ENCODE measurements at places on chromosomes 2 and 18. TPM values are rescaled to one million over a fixed set of nuclear protein-coding genes. Genes with fewer than 3 reads are reported as not detected.

Gene ITGA4
- 0.07 TPM for total RNA-seq

Gene TMEM247
- total RNA-seq: not detected

Gene DAPL1
- not detected for total RNA-seq

Gene ALPP
- not detected for total RNA-seq

Gene OBSL1
- 10.0 TPM for total RNA-seq

Gene EVX2
- not detected for total RNA-seq

Gene OTOS
- total RNA-seq: not detected

Gene XDH
- total RNA-seq: 0.47 TPM

Gene SOS1
- 19.0 TPM for total RNA-seq

Gene RAB27B
- total RNA-seq: 28.5 TPM

Gene BCL11A
- 2.1 TPM for total RNA-seq

Gene CRYGD
- not detected for total RNA-seq

Gene BBS5
- total RNA-seq: 5.4 TPM

- DNase-seq: no peak
Measured at GRCh38 chr18:75937306-75937705, 509.8 kb upstream of the SMIM21 start.

DNA sequence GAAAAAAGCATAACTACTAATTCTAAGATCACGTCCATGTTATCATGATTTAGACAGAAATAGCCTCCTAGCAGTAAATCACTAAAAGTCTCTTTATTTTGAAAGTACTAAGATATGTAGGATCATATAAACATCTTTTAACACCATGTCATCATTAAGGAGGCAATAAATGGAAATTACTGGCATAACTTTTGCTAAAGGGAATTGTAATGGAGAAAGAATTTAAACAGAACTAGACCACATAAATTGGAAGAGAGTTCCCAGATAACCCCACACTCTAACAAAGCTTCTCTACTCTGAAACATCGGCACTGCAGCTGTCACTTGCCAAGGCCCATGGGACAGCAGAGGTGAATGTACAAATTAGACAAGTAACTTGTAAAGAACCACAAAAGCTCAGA lies 29.5 kb downstream of the STK39 start:
- no peak for DNase-seq

DNA sequence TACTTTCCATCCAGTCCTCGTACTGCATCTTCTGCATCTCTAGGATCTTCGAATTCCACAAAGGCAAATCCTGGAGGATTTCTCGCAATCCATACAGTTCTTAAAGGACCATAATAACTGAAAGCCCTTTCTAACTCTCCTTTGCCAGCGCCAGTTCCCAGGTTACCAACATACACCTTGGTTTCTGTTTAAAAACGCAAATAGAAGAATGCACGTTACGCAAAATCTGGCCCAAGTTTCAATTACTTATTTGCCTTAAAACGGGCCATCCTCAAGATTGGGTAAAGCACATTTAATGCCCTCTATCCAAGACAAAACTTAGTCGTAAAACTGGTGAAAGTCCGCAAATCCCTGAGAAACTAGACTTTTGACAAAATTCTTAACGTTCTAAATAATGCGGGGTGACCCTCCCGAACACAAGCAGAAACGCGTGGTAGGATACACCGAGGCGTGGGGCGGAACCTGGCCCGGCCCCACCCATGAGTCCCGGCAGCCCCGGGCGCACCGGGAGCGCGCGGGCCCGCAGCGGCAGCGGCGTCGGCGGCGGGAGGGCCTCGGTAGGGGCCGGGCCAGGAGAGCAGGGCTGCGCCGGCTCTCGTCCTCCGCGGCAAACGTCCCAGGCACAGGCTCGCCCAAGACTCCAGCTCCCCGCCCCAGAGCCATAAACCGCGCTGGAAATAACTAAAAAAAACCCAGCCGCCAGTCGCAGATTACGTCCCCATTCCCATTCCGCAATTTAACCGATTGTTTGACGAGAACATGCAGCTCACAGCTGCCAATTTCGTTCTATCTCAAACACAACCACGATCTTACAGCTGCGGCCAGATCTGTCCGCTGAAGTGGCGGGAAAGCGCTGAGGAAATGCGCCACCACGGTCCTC lies 910 bp downstream of the SRSF7 start:
- no peak for DNase-seq

DNA sequence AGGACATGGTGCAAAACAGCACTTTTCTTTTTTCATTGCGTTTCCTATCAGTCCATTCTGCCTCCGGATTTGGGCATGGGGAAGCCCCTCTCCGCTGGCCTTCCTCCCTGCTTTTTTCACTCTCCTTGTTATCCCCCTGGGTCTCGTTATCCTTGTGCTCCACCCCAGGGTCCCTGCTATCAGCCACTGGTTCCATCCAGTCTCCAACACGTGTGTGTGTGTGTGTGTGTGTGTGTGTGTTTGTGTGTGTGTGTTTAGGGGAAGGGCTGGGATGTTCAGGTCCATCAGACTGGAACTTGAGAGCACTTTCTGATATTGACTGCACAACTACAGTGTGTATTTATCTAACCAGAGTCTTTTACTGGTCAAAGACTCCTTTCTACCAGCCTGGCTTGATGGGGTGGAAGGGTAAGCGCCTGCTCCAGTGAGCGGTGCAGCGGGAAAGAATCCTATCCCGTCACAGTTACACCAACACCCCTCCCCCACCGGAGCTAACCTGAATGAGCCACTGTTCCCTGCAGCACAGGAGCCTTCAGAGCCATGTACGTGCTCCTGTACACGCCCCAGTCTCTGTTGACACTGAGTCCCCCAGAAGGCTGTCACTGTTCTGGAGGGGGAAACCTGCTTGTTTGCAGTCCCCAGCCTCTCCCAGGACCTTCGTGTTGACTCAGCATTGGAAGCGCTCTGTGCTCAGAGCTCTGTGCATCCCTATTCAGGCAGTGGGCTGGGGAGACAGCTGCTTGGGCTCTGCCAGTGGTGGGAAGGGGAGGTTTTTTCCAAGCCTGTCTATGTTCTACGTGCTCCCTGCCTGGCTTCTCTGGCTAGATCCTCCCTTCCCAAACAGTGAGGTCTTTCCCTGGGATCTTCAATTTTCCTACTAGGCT lies 4.6 kb downstream of the INHA start:
- no peak for DNase-seq

- DNase-seq: peak; percentile 12
Measured at GRCh38 chr2:95526360-95527341, 42.1 kb upstream of the TRIM43B start.

DNA sequence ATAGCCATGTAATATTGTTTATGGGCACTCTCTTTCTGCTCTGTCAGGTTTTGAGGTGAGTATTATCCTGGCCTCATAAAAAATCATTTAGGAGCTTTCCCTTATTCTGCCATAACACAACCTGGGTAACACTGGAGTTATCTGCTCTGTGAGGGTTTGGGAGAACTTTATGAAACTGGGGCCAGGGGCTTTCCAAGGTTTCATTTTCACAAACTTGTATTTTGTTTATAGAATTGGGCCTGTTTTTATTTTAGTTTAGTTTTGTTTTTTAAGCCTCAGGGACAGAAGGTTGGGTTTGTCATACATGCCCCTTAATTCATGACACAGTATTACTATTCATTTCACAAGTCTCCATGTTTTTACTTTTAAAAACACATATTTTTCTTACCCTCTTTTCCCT lies 83.5 kb downstream of the IRS1 start:
- DNase-seq: no peak

DNA sequence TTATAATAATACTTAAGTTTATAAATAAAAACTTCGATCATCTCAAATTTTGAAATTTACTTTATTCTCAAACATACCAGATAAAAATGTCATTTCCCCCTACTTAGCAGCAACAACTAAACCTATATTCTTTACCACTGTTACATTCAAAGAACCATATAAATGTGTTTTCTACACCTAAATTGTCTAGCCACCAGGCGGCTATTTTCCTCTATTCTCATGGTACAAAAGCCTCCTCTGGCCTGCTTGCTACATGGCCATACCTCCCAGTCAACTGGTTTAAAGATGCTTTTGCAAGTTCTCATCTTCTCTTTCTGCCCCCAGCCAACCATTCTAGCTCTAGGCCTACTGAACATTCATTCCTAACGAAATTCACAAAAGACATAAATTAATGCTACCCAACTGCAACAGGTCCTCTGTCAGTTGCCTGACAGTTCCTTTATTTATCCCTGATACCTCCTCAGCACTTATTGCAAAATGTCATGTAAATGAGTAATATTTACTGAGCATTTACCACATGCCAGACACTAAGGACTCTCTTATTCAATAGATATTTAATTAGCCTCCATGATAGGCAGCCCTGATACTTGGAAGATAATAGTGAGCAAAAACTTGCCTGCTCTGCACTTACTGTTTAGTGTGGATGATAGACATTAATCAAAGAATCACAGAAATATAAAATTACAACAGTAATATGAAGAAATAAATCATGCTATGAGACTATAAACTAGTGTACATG lies 5.0 kb downstream of the C1D start:
- no peak for DNase-seq

DNA sequence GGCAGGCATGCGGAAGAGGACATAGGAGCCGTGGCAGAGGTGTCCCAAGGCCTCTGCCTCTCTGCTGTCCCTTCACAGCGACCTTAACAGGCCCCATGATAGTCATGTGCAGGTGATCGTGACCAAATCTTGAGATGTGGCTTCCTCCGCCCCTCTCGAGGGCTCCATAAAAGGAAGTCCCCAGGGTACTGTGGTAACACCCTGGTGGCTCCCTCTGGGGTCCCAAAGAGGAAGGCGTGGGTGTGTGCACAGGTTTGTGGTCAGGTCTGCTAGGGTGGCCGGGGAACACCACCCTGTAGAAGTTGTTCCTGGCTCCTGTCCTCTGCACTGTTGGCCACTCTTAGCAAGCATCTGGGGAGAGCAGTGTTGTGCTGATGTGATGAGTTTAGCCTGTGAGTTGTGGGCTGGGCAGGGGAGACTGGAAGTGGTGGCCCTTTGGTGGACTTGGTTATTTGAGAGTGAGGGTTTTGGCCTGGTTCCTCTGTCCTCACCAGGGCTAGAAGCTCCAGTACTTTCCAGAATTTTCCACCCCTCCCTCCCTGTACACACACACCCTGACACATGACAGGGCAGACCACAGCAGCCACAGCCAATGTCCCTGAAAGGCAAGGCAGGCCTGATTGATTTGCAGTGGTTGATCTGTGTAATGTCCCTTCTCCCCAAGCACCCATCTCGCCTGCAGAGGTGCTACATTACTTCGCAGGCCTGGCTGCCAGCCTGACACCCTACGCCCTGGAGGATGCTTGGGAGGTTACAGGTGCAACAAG lies 68.9 kb upstream of the BOD1L2 start:
- no peak for DNase-seq

- no peak for DNase-seq
Measured at GRCh38 chr2:234771176-234771575, 180.6 kb upstream of the SH3BP4 start.

- DNase-seq: no peak
Measured at GRCh38 chr2:36781907-36782720, 85.6 kb downstream of the VIT start.

DNA sequence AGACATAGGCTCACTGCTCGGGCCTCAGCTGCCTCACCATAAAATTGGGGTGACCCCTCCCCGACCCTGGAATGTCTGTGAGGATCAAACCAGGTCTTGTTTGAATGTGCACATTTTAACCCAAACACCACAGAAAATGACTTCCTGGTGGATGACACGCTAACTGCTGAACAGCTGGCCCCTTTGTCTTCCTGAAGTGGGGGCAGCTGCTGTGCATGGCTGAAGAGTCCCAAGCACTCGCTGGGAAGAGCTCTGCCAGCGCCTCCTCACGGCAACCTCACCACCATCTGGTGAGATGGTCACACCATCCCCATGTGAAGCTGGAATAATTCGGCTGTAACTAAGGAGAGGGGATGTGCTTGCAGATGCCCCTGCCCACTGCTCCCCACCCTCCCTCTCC lies 34.0 kb downstream of the AQP12A start:
- DNase-seq: no peak

GRCh38 chr2:227325839-227326195 lies 766 bp downstream of the MFF start:
- DNase-seq: no peak

DNA sequence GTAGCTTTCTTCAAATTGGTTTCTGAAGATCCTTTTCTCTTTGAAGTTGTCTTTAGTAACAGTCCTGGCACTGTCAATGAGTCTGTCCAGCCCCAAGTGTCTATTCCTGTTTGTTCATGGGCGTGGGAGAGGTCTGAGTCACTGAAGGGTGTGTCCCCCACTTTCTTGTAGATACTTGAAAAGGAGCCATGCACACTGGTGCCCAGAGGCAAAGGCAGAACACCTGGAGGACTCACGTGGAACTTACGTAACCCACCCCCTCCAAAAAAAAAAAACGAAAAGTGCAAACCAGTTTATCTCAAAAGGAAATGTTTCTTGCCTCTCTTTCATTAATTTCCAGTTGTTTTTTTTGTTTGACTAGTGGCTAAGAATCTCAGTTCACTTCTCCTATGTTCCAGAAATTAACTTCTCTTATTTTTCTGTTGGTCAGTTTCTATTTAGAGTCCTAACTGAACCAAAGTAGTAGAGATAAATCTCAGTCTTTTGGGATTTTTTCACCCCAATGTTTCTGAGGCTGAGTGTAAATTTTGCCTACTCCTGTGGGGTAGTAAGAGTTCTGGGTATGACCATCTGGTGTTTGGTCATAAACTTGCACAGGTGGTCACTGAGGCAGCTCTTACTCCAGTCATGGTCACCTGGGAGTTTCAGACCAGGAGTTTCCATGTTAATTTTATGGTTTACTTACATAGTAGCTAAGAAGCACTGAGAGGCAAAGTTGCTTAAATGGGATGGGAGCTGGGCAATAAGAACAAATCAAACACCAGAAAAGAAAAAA lies 54.9 kb downstream of the DSC3 start:
- peak; percentile 44 for DNase-seq

DNA sequence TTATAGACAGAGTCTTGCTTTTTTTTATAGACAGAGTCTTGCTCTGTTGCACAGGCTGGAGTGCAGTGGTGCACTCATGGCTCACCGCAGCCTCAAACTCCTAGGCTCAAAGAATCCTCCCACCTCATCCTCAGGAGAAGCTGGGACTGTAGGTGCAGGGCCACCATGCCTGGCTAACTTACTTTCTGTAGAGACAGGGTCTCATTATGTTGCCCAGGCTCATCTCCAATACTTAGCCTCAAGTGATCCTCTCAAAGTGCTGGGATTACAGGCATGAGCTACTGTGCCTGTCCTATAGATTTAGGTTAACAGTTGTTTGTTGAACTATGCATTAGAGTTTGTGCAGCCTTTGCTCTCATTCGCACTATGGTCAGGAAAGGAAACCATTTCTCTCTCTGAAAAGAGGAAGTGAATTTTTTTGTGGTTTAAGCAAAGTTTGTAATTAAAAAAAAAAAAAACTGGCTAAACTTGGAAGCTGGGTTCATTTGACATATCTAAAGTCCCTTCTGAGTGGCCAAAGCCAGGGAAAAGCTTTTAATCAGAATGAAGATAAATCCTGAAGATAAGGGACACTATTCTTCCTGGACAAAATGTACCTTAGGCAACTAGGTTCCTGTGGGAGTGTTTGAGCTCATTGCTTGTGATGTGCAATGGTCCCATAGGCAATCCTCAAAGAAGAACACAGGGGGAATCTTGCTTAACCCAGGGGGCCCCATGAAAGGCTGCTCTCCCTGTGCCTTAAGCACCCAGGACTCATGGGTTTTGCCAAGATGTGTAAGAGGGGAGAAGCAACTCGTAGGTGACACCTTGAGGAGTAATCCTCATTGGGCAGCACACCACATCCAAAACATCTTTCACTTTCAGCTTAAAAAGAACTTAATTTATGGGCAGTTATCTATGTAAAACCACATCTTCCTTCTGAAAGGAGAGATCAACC lies 201.7 kb downstream of the MREG start:
- no peak for DNase-seq

GRCh38 chr2:106582148-106583143 lies 95.3 kb downstream of the CD8B2 start:
- DNase-seq: peak; percentile 87
